RCC 7860 (cell line): ENCODE measurements at places on chromosomes 4 and X.

DNA sequence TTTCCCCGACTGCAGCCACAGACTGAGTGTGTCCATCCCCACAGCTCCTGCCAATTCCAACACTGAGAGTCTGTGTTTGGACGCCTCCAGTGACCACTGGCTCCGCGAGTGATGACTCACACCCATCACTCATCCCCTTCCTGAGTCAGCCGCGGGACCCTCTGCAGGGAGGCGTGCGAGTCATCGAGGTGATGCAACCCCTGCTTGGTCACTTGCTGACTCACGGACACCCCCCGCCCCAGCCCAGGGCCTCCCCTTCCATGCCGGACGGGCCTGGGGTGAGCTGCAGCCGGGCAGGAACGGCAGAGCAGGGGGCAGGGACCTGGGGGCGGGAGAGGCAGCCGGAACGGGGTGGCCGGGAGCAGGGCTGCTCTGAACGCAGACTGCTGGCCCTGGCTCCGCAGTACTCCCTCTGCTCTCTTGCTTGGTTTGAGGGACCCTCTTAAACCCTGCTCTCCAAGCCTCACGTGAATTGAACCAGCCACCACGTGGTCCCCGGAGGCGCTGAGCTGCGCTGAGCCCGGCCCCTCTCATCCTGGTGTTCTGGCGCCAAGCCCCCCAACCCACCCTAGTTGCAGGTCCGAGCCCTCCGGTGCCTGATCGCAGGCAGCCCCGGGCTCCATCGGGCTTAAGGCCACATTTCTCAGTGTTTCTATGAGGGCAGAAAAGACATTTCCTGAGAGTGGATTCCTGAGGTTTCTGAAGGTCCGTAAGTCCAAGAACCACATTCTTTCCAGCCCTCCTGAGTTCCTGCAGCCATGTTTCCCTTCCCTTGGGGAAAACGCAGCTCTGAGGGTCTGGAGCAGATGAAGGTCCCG, 32.4 kb downstream of the FGFRL1 start:
- DNase-seq, result peak; percentile 99

- no peak for DNase-seq
These were observed 723.6 kb downstream of the TRAM1L1 start for GRCh38 chr4:116361790-116362189.

DNA sequence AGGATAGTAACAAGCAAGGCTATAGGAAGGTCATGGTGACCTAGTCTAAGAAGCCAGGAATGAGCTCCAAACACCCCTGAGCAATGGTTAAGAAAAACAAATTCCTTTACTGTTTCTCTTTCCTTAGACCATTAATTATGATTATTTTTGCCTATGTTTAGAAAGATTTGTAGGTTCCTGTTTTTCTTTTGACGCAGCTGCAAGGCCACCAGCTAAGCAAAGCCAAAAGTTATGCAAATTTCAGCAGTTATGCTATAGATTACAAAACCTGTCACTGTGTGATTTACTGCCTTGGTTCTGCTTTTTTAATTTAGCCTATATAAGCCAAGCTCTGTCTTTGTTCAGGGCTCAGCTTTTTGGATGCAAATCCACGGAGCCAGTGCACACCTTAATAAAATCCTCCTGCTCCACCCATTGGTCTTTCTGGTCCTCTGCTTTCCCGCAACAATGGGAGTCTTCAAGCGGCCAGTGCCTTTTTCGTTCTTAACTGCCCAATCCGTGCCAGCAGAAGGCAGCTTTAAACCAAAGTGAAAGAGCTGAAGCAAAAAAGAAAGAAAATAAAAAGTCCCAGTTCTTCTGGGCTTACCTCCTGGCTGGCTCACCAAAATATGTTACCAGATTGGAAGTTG, 1.4 kb upstream of the CEP135 start:
- no peak for DNase-seq

GRCh38 chr4:37715889-37716402, 29.8 kb upstream of the RELL1 start:
- DNase-seq, result no peak

DNA sequence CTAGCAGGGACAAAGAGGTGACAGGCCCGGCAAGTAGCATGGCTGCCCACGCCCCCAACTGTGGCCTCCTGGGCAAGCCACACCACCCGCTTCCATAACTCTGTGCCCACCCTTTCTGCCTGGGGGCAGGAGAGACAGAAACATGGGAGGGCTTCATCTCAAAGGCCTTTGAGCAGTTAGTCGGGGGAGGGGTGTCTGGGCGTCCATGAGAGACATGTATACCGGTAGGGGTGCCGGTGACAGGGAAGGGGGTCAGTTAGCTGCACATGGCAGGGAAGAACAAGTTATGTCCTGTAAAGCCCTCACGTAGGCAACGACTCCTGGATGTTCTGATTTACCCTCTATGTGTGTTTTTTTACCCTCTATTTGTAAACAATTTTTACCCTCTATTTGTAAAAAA, 9.3 kb downstream of the PDZD4 start:
- no peak for DNase-seq

- no peak for DNase-seq
These were observed 257.8 kb downstream of the FBXW7 start for GRCh38 chr4:152278172-152278504.

- DNase-seq, result no peak
These were observed 89.4 kb downstream of the FTHL17 start for GRCh38 chrX:30982467-30982866.

DNA sequence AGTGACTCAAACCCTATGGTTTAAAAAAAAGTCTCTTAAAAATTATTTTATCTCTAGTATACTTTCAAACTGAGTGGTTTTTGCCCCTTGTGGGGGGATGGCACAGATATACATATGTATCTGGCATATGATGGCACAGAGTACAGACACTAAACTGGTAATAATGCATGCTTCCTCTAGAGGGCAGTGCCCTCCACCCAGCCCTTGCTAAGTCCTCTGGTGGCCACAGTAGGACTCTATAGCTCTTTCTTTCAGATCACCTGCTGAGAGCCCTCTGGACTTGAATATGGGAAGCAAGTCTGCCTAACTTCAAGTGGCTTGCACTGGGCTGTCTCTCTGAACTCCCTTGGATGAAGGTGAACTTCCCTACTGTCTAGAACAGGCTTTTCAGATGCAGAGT, 66.3 kb downstream of the TSPAN7 start:
- DNase-seq, result peak; percentile 14

DNA sequence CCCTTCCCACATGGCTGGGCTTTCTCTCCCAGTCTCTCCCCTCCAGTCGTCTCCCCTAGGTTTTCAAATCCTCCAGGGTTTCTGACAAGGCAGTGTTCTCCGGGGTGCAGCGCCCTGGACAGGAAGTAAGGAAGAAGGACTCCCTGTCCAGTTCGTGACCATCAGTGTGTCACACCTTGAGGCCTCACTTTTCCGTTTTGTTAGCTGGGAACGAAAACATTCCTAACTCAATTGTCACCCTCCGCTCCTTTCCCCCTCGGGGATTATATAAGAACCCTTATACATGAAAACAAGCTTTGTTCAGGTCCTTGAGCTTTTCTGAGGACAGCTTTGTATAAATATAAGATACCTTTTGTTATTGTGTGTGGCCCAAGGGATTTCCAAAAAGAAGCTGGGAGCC, 92.1 kb downstream of the KDR start:
- DNase-seq, result no peak

DNA sequence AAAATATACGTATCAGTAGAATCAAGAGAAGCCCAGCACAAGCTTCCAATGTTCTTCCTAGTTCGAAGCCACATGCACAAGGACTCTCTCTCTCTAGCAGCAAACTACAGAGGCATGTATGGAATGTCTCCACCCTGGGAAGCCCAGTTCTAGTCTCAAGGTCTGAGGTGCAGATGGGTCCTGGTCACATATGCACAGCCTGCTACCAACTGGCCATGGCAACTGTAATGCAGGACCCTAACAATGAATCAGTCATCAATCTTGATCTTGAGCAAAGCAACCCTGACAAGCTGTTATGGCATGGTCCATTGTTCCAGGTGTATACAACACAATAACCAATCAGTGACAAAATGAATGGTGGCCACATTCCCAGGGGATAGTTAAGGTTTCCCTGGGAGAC, 55.8 kb downstream of the MBNL3 start:
- DNase-seq, result no peak

GRCh38 chrX:11421805-11422524, 128.8 kb downstream of the AMELX start:
- no peak for DNase-seq

DNA sequence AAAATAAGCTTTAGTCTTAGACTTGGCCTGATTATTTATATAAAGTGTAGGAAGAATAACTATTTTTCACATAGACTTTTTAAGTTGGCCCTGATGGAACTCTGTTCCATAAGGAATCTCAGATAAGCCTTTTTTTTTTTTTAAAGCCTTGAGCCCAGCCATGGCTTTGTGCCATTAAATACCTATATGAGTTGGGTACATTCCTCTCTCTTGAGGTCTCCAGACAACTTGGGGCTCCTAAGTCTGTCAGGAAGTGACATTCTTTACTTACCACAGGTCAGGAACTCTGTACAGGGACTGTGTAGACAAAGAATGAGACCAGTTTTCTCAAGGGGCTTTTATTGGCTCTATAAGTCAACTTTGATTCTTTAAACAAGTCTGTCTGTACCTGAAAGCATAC, 27.1 kb upstream of the IGFBP7 start:
- peak; percentile 57 for DNase-seq

DNA sequence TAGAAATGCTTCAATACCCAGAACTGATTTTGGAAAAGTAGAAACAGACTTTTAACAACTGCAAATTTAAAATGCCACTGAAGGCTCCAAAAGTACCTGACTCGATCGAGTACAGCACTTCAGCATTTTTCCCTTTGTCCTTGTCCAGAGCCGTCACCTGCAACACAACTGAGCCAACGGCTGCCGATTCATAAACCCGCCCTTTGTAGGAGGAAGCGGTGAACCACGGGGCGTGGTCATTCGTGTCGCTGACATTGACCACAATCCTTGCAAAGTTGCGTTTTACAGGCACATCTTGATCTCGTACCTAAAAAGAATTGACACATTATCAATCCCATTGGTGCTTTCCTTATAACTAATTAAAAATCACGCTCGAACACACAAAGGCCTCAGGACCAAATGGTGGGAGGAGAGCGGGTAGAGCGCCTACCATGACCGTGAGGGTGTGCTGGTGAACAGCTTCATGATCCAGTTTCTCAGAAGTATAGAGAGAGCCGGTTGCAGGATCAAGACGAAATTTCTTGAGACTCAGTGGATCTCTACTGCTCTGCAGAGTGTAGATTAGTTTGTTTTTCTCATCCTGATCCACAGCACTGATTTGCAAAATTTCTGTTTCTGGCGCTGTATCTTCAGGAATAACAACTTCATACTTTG, 72.8 kb upstream of the MTNR1A start:
- DNase-seq, result no peak
